Trophoblast cell (in vitro differentiated cells and primary cell): ENCODE measurements at places on chromosomes 3 and 15.

DNA sequence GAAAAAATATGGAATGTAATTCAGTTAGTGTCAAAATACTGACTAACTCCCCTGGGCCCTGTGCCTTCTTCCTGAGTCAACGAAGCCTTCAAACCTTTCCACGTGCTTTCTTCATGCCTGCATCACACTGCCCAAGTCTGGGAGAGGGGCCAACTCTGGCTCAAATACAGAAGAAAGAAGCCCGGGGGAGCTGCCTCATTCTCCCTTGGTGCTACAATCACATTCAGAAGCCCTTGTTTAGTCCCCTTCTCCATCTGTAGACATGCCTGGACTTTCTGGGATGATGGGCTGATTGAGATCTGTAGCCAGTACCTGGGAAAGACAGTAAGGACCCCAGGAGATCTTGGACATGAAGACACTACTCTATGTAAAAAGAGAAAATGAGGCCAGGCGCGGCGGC is 77.8 kb upstream of the GSK3B start:
- no peak for DNase-seq

- DNase-seq, result peak; percentile 96
Measured at GRCh38 chr15:85485956-85486567, 105.7 kb downstream of the AKAP13 start.

- no peak for DNase-seq
Measured at GRCh38 chr3:197926418-197926817, 23.6 kb upstream of the RPL35A start.

DNA sequence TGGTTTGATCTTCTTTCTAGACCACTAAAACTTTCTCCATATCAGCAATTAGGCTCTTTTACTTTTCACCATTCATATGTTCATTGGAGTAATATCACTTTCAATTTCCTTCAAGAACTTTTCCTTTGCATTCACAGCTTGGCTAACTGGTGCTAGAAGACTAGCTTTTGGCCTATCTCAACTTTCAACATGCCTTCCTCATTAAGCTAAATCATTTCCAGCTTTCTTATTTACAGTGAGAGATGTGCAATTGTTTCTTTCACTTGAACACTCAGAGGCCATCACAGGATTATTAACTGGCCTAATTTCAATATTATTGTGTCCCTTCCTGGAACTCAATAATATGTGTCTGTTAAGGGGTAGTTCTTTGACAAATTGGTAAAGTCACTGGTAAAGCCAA is 42.8 kb upstream of the PLOD2 start:
- DNase-seq, result no peak

DNA sequence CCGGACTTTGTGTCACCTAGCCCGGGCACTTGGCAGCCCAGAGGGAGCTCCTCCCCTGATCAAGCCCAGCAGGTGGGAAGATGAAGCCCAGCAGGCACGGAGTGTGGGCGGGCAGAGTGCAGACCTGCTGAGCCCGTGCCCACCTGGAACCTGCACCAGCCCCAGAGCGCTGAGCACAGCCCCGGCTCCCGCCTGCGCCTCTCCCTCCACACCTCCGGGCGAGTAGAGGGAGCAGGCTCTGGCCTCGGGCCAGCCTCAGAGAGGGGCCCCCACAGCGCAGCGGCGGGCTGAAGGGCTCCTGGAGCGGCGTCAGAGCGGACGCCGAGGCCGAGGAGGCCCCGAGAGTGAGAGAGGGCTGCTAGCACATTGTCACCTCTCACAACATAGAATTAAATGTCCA is 257.7 kb downstream of the VGLL3 start:
- no peak for DNase-seq

GRCh38 chr3:9468460-9468859 is 71.0 kb downstream of the SETD5 start:
- DNase-seq, result no peak
